ENCODE measurements at places on chromosomes 12 and 14. TPM values are rescaled to one million over a fixed set of nuclear protein-coding genes. Genes with fewer than 3 reads are reported as not detected.
A peak's percentile ranks its signal among the peaks of the same experiment; 100 is the strongest.

PHLDA1 gene
- 12.1 TPM for total RNA-seq

RPS26 gene
- 15.8 TPM for total RNA-seq

EEF1AKMT3 gene
- total RNA-seq, result 14.8 TPM

PIK3C2G gene
- total RNA-seq, result not detected

CLEC2B gene
- total RNA-seq, result not detected

DNA sequence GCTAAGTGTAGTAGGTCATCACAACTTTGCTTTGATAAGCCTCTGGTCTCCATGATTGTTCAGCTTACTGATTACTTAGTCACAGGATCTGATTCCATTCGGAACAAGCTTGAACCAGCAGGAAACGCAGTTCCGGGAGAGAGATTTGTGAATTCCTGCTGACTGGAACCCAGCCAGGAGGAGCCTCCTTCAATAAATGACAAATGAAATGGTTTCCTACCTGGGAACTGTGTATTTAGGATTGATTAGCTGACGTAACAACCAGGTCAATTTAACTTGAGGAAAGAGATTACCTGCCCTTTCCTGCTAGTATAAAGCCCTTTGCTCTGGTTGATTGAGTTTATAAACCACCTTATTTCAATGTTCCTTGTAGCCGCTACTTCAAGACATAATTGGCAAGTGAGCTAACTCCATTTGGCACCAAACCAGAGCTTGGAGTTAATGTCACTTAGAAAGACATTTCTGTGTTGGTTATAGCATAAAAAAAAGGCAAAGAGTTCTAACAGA, 35.1 kb upstream of the KCNH3 start:
- no peak overlapping the region for H3K4me3 ChIP-seq
- peak overlapping the region; percentile 82 for H3K27ac ChIP-seq
- no peaks in the 10 kb centered on the region for H3K27me3 ChIP-seq

DNA sequence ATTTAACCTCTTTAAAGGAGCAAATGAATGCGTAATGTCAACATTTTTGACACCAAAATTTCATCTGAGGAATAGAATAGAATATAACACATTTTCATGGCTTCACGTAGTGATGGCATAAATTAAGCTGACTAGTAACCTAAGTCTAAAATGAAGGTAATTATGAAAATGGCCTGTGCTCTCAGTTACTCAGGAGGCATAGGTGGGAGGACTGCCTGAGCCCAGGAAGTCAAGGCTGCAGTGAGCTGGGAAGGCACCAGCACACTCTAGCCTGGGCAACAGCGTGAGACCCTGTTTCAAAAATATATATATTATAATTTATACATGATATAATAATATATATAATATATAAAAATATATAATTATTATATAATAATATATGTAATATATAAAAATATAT, 383.2 kb upstream of the ATP2B1 start:
- peaks cover 19% of the 10 kb centered on the region for H3K4me1 ChIP-seq
- H3K4me3 ChIP-seq, result no peak overlapping the region
- H3K36me3 ChIP-seq, result no peaks in the 10 kb centered on the region
- peak overlapping the region; percentile 86 for H3K27ac ChIP-seq

GRCh38 chr12:100337299-100337698, 19.6 kb upstream of the SLC17A8 start:
- peaks cover 25% of the 10 kb centered on the region for H3K36me3 ChIP-seq
- H3K4me1 ChIP-seq, result no peaks in the 10 kb centered on the region
- H3K4me3 ChIP-seq, result no peak overlapping the region
- no peak overlapping the region for H3K27ac ChIP-seq
- DNase-seq, result no peak

- H3K4me1 ChIP-seq, result peaks cover 28% of the 10 kb centered on the region
- H3K4me3 ChIP-seq, result peak within 1 kb of the TSS; percentile 93
- peaks cover 8% of the 10 kb centered on the region for H3K36me3 ChIP-seq
- peak within 1 kb of the TSS; percentile 100 for H3K27ac ChIP-seq
- no peaks in the 10 kb centered on the region for H3K27me3 ChIP-seq
Measured at GRCh38 chr12:121803861-121804416, at the start of gene SETD1B. SETD1B (plus strand) TSS chr12:121804009; CDS start chr12:121804738, 729 bp downstream.

GRCh38 chr12:128818065-128819022, 5.4 kb downstream of the SLC15A4 start:
- H3K27me3 ChIP-seq, result no peaks in the 10 kb centered on the region
- H3K4me3 ChIP-seq, result peak overlapping the region; percentile 47
- H3K27ac ChIP-seq, result peak overlapping the region; percentile 96
- peaks cover 80% of the 10 kb centered on the region for H3K4me1 ChIP-seq
- no peak for DNase-seq

- peak overlapping the region; percentile 73 for H3K27ac ChIP-seq
- H3K27me3 ChIP-seq, result no peaks in the 10 kb centered on the region
- peaks cover 19% of the 10 kb centered on the region for H3K4me1 ChIP-seq
- DNase-seq, result no peak
Measured at GRCh38 chr12:10027311-10027710, 3.2 kb upstream of the CLEC9A start.

DNA sequence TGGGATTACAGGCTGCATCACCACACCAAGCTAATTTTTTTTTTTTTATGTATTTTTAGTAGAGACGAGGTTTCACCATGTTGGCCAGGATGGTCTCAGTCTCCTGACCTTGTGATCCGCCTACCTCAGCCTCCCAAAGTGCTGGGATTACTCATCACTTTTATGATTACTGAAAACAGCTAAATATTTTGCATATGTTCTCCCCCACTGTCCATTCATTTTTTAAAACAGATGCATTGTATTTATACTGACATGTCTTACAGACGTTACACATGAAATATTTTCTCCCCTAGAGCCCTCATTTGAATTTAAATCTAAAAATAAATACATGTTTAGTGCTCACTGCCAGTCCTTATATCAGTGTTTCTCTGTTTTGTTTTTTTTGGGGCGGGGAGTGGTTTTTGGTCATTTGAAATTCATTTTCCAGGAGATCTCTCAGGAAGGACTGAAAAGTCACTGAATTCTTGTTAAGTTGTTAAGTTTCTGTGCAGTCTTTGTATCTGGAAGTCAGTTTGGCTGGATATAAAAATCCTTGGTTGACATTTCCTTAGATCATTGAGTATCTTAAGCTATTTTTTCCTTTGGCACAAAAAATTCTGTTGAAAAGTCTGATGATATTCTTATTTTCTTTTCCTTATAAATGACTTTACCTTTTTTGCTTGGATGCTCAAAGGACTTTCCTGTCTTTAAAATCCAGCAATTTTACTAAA, 9.4 kb downstream of the FBXO21 start:
- no peak overlapping the region for H3K4me3 ChIP-seq
- no peak overlapping the region for H3K27ac ChIP-seq
- H3K4me1 ChIP-seq, result no peaks in the 10 kb centered on the region

DNA sequence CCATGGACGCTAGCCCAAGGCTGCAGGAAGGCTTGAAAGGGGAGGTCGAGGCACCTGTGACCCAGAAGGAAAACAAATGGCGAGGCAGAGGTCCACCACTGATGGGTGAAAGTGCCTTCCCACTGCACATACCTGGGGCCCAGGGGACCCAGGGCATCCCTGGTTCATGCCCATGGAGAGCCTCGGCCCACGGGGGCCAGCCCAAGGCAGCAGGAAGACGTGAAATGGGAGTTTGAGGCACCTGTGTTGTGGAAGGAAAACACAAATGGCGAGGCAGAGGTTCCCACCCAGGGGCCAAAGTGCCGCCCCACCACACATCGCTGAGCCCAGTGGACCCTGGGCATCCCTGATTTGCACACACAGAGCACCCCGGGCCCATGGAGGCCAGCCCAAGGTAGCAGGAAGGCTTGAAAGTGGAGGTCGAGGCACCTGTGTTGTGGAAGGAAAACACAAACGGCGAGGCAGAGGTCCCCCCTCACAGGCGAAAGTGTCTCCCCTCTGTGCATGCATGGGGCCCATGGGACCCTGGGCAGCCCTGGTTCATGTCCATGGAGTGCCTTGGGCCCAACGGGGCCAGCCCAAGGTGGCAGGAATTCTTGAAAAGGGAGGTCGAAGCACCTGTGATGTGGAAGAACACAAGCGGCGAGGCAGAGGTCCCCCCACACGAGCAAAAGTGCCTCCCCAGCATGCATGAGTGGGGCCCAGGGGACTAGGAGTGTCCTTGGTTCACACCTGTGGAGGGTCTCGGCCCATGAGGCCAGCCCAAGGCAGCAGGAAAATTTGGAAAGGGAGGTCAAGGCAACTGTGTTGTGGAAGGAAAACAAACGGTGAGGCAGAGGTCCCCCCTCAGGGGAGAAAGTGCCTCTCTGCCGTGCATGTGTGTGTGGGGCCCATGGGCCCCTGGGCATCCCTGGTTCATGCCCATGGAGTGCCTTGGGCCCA, 383.3 kb downstream of the ALG10 start:
- H3K27ac ChIP-seq, result no peak overlapping the region
- no peaks in the 10 kb centered on the region for H3K27me3 ChIP-seq
- DNase-seq, result peak; percentile 67
- no peaks in the 10 kb centered on the region for H3K4me1 ChIP-seq

GRCh38 chr14:96573473-96574100, 71.4 kb downstream of the PAPOLA start:
- DNase-seq, result no peak
- H3K27me3 ChIP-seq, result no peaks in the 10 kb centered on the region
- no peaks in the 10 kb centered on the region for H3K36me3 ChIP-seq
- H3K4me3 ChIP-seq, result no peak overlapping the region
- H3K4me1 ChIP-seq, result peaks cover 43% of the 10 kb centered on the region

DNA sequence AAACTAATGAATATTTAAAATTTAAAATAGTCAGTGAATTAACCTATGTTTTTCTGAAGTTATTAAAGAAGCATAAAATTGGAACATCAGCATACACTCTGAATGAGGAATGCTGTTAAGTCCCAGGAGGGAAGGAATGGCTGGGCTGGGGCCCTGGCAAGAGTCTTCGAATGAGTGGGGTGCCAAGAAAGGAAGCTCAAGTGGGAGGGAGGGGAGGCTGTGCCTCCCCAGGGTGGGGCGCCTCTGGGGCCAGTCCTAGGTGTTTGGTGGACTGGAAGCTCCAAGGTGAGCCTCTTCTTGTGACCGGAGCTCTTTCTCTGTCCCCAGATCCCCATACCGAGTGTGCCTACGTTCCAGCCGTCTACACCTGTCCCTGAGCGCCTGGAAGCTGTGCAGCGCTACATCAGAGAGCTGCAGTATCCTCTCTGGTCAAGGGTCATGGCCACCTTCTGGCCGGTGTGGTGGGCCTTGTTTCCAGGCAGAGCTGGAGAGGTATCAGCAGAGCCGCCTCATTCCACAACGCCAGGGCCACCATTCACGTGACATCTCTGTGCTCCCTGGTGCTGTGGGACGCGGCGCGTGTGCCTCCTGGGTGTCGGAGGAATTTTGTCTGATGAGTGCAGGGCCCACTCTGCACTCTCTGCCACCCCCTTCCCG, 8.5 kb downstream of the VASH1 start:
- H3K36me3 ChIP-seq, result peaks cover 2% of the 10 kb centered on the region
- H3K27ac ChIP-seq, result no peak overlapping the region
- no peaks in the 10 kb centered on the region for H3K27me3 ChIP-seq
- H3K4me3 ChIP-seq, result no peak overlapping the region
- peaks cover 28% of the 10 kb centered on the region for H3K4me1 ChIP-seq

GRCh38 chr12:72313806-72314205, 41.6 kb downstream of the TRHDE start:
- H3K4me1 ChIP-seq, result no peaks in the 10 kb centered on the region
- H3K4me3 ChIP-seq, result no peak overlapping the region
- no peak overlapping the region for H3K27ac ChIP-seq
- no peak for DNase-seq
- H3K27me3 ChIP-seq, result no peaks in the 10 kb centered on the region
- H3K36me3 ChIP-seq, result no peaks in the 10 kb centered on the region

GRCh38 chr12:47158792-47159191, 79.0 kb upstream of the AMIGO2 start:
- peaks cover 7% of the 10 kb centered on the region for H3K36me3 ChIP-seq
- H3K27ac ChIP-seq, result no peak overlapping the region
- no peak overlapping the region for H3K4me3 ChIP-seq
- H3K27me3 ChIP-seq, result no peaks in the 10 kb centered on the region

DNA sequence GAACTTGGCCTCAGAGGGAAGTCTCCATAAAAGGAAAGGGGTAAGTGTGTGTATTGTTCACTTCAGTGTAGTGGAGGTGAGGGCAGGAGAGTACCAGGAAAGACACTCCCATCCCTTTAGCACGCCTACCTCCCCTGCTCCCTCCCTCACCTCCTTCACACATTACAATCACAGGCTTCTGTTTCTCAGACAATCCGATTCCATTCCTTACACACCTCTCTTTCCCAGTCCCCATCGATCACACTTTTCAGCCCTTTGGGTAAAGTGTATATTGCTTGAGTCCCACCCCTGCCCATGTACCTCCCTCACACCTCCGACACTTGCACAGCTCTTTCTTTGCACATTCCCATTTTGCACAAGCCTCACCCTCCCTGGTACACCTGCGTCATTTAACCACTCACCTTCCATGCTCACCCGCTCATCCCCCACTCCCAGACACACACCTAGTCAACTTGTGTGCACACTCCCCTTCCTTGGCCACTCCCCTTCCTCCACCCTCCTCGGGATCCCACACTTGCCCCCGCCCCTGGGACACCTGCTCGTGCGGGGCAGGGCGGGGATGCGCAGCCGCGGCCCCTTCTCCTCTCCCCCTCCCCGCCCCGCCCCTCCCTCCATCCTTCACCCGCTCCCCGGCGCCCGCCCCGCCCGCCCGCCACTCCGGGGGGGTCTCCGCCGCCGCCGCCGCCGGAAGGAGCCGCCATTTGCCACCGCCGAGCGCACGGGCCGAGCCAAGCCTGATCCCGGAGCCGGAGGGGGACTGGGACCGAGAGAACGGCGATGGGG, at the start of gene MARCHF9:
TSS of gene MARCHF9 (plus strand) at position 693 of the 783 bp plus-strand sequence. CDS start 426 bp downstream, outside the sequence.
- H3K27ac ChIP-seq, result peak within 1 kb of the TSS; percentile 72
- H3K4me3 ChIP-seq, result peak within 1 kb of the TSS; percentile 88
- peaks cover 44% of the 10 kb centered on the region for H3K4me1 ChIP-seq
- DNase-seq, result no peak
- no peaks in the 10 kb centered on the region for H3K27me3 ChIP-seq
- H3K36me3 ChIP-seq, result peaks cover 16% of the 10 kb centered on the region

DNA sequence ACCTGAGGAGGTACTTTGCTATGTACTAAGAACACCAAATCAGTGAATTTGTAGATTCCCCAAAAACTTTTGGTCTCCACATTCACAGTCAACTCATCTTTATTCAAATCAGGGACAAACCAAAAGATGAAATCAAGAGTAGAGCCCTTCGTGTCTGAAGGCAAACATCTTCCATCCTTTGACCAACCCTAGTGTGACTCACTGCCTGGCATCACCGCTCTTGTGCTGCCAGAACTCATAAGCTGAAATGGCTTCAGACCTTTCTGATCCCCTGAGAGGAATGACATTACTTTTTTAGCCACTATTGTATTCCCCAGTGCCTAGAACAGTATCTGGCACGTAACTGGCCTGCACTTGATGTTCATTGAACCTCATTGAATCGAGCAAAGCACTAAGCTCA, 50.1 kb downstream of the GOLGA5 start:
- no peak overlapping the region for H3K27ac ChIP-seq
- peaks cover 24% of the 10 kb centered on the region for H3K36me3 ChIP-seq
- DNase-seq, result no peak
- H3K27me3 ChIP-seq, result no peaks in the 10 kb centered on the region

GRCh38 chr12:1351926-1352325, 242.5 kb downstream of the FBXL14 start:
- peak overlapping the region; percentile 76 for H3K27ac ChIP-seq
- no peaks in the 10 kb centered on the region for H3K36me3 ChIP-seq
- no peaks in the 10 kb centered on the region for H3K27me3 ChIP-seq
- H3K4me1 ChIP-seq, result peaks cover 50% of the 10 kb centered on the region
- no peak for DNase-seq
- H3K4me3 ChIP-seq, result no peak overlapping the region

GRCh38 chr14:65433157-65433556, 20.6 kb downstream of the FUT8 start:
- no peak overlapping the region for H3K27ac ChIP-seq
- no peaks in the 10 kb centered on the region for H3K36me3 ChIP-seq
- no peak for DNase-seq
- H3K4me1 ChIP-seq, result peaks cover 47% of the 10 kb centered on the region
- no peaks in the 10 kb centered on the region for H3K27me3 ChIP-seq
- no peak overlapping the region for H3K4me3 ChIP-seq
